CD8-positive, alpha-beta memory T cell (primary cell): ENCODE measurements at places on chromosomes 12 and 14. TPM values are rescaled to one million over a fixed set of nuclear protein-coding genes. Genes with fewer than 3 reads are reported as not detected.

DNA sequence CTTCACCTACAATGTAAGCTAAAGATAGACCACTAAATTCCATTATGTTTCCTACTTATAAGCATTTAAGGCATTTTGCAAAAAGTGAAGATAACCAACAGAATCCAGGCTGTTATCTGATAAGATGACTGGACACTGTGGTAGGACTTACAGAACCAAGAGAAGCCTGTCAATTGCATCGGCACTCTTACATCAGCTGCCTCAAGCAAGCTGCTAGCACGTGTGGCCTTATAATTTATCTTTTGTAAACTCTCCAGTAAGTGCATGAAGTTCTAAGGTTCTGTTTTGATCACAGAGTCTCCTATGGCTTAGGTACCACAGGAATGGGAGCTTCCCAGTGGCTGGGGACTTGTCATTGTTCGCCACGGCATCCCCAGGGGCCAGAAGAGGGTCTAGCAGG, 88.7 kb downstream of the TRAFD1 start:
- no peak overlapping the region for H3K27ac ChIP-seq
- no peak overlapping the region for H3K4me3 ChIP-seq
- H3K36me3 ChIP-seq: peaks cover 12% of the 10 kb centered on the region
- no peaks in the 10 kb centered on the region for H3K27me3 ChIP-seq
- no peaks in the 10 kb centered on the region for H3K4me1 ChIP-seq

- H3K4me1 ChIP-seq: no peaks in the 10 kb centered on the region
- H3K4me3 ChIP-seq: no peak overlapping the region
- no peak for DNase-seq
- no peaks in the 10 kb centered on the region for H3K27me3 ChIP-seq
- no peak overlapping the region for H3K27ac ChIP-seq
Measured at GRCh38 chr14:88618476-88618875, 55.6 kb downstream of the ZC3H14 start.

DNA sequence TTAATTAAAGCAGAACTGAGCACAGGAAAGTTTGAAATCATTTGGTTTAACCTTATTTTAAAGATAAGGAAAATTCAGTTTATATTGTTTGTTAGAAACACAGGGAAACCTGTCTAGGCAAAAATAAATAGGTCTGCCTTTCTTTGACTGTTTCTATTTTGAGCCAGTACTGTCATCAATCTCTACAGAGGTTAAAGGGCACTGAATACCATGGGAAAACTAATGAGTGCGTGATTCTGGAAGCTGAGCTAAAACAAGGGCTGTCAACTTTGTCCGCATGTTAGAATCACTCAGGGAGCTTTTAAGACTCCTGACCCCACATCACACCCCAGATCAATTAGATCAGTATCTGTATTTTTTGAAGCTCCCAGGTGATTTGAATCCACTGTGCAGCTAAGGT, 38.8 kb downstream of the NOPCHAP1 start:
- H3K4me3 ChIP-seq: no peak overlapping the region
- H3K27ac ChIP-seq: no peak overlapping the region
- H3K27me3 ChIP-seq: no peaks in the 10 kb centered on the region
- H3K4me1 ChIP-seq: no peaks in the 10 kb centered on the region
- no peak for DNase-seq

The CPNE6 gene
- not detected for total RNA-seq

DNA sequence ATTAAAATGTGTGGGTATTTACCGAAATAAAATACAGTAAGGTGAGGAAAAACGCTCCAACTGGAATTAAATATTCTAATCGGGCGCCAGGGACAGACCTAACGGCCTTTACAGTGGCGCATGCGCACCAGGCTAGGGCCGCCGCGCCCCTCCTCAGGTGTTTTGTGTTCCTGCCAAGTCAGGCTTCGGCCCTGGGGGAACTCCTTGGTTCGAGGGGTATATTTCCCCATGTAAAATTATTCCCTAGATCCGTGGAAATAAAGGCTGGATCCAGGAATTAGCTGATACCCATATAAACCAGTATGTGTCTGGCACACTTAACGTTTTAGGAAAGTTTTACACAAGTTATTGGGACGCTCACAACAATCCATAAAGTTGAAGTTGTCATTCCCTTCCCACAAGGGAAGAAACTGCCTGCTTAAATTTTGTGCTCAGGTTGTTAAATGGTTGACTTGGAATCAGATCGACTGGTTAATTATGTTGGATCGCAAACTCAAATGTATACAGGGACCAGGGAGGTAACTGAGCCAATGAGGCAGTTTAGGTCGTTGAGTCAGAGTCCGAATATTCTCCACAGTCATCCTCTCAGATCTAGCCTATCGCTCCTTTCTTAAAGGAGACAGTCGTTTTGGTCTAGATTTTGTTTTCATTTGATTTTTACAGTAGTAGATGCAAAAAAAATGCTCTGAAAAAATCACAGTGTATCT, 621 bp upstream of the ANAPC7 start:
- H3K4me3 ChIP-seq: peak overlapping the region; percentile 82
- H3K36me3 ChIP-seq: no peaks in the 10 kb centered on the region
- H3K4me1 ChIP-seq: peaks cover 21% of the 10 kb centered on the region
- H3K27me3 ChIP-seq: no peaks in the 10 kb centered on the region
- peak; percentile 66 for DNase-seq
- H3K27ac ChIP-seq: peak overlapping the region; percentile 81

- DNase-seq: no peak
- no peak overlapping the region for H3K27ac ChIP-seq
- no peaks in the 10 kb centered on the region for H3K36me3 ChIP-seq
- no peak overlapping the region for H3K4me3 ChIP-seq
Measured at GRCh38 chr12:55666508-55666907, 29.8 kb downstream of the OR10P1 start.

The CD163L1 gene
- total RNA-seq: 0.24 TPM

- peak overlapping the region; percentile 64 for H3K27ac ChIP-seq
- H3K36me3 ChIP-seq: no peaks in the 10 kb centered on the region
- H3K4me1 ChIP-seq: peaks cover 14% of the 10 kb centered on the region
- H3K27me3 ChIP-seq: no peaks in the 10 kb centered on the region
- peak; percentile 28 for DNase-seq
- peak overlapping the region; percentile 79 for H3K4me3 ChIP-seq
Measured at GRCh38 chr12:121295746-121296617, 527 bp downstream of the CAMKK2 start.

GRCh38 chr12:12323591-12323990, 26.5 kb downstream of the MANSC1 start:
- no peaks in the 10 kb centered on the region for H3K36me3 ChIP-seq
- no peak for DNase-seq
- H3K27me3 ChIP-seq: no peaks in the 10 kb centered on the region
- H3K4me3 ChIP-seq: no peak overlapping the region
- H3K4me1 ChIP-seq: peaks cover 9% of the 10 kb centered on the region

The RD3L gene
- not detected for total RNA-seq

GRCh38 chr12:104152685-104153241, 14.8 kb upstream of the NFYB start:
- peaks cover 12% of the 10 kb centered on the region for H3K4me1 ChIP-seq
- H3K4me3 ChIP-seq: no peak overlapping the region
- H3K27ac ChIP-seq: no peak overlapping the region
- no peak for DNase-seq

GRCh38 chr12:87704374-87704773, 324.8 kb downstream of the C12orf50 start:
- no peaks in the 10 kb centered on the region for H3K4me1 ChIP-seq
- H3K27ac ChIP-seq: no peak overlapping the region
- no peak for DNase-seq
- H3K36me3 ChIP-seq: no peaks in the 10 kb centered on the region

DNA sequence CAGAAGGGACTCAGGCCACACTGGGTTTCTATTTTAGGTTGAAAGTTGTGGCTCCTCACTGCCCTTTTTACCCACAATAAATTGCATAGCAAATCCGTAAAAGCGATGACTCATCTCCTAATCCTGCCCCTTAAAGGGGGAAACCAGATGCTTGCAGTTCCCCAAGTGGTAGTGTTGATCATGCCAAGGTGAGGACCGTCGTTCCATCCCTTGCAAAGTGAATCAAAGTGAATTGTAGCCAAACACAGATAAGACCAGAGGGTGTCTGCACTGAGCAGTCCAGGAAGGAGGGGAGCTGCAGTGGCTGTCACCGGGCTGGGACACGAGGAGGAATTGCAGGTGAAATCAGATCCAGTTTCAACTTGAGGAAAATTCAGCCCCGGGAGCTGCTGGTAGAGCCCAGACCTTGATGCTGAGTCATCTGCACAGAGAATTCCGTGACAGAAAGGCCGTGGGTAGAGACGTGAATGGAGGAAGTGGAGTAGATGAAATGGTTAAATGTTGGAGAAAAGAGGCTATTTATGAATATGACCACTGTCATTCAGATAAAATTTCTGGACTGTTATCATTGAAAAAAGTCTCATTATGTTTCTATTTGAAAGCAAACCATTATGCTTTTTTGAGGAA, 44.2 kb upstream of the MMP17 start:
- DNase-seq: no peak
- no peak overlapping the region for H3K4me3 ChIP-seq
- no peak overlapping the region for H3K27ac ChIP-seq

DNA sequence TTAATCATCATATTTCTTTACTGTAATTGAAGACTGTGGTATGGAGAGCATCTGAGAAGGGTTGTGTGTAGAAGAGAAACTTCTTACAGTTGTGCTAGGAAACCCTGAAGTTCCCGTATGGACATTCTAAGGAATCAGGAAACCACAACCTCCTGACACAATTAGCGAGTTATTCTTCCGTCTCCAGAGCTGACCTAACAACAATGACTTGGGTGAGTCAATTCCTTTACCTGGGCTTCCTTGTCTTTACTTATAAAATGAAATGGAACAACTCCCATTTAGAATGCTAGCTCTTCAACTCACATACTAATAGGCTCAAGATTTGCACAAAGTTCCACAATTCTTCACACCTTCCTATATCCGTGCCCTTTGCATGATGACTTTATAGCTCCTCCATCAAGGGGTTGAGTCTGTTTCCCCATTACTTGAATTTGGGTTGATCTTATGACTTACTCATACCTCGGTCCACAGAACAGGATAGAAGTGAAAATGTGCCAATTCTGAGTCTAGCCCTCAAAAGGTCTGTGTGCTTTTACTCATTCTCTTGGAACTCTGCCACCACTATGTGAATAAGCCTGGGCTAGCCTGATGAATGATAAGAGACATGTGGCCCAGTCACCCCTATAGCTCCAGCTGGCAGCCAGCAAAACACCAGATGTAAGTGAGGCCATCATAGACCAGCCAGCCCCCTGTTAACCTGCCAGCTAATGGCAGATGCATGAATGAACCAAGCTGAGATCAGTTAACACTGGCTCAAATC, 459.4 kb downstream of the ETNK1 start:
- no peaks in the 10 kb centered on the region for H3K36me3 ChIP-seq
- no peak overlapping the region for H3K4me3 ChIP-seq
- no peak for DNase-seq
- no peaks in the 10 kb centered on the region for H3K27me3 ChIP-seq
- no peaks in the 10 kb centered on the region for H3K4me1 ChIP-seq

GRCh38 chr12:98645572-98646067, 530 bp downstream of the APAF1 start:
- H3K27me3 ChIP-seq: no peaks in the 10 kb centered on the region
- peak overlapping the region; percentile 97 for H3K4me3 ChIP-seq
- peak overlapping the region; percentile 91 for H3K27ac ChIP-seq
- peaks cover 16% of the 10 kb centered on the region for H3K4me1 ChIP-seq
- DNase-seq: no peak

DNA sequence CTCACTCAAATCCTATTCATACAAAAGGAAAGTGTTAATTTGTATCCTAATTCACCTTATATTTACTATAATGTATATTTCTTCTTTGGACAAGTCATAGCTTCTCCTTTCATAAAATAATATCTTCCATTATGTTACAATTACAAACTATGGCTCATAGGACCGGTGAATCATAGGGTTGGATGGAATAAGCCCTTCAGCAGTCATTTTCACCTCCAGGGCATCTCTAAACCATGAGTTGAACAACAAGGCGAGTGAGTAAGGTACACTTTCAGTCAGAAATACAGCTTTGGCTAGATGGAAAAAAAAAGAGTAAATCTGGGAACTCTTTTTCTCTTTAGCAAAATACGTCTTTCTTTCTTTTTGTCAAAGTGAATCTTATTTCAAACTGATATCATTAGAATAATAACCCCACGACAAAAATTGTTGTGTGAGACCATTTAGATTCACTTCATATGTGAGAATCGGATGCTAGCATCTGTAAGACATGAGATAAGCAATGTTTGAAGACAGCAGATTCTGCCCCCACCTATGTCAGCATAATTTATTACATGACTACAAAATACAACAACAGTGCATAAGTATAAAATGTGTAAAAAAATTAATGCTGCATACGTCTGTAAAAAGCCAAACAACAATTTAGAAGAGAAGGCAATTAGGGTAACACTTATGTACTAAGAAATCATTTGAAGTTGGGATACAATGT, 184.4 kb upstream of the SLC38A2 start:
- no peaks in the 10 kb centered on the region for H3K4me1 ChIP-seq
- H3K4me3 ChIP-seq: no peak overlapping the region
- H3K36me3 ChIP-seq: no peaks in the 10 kb centered on the region

The GPR132 gene
- 51.3 TPM for total RNA-seq

The C1S gene
- total RNA-seq: 0.83 TPM

The ESRRB gene
- total RNA-seq: not detected

GRCh38 chr12:127388985-127389384, 878.0 kb upstream of the TMEM132C start:
- H3K27me3 ChIP-seq: no peaks in the 10 kb centered on the region
- no peak overlapping the region for H3K27ac ChIP-seq
- no peaks in the 10 kb centered on the region for H3K4me1 ChIP-seq
- DNase-seq: no peak
- H3K4me3 ChIP-seq: no peak overlapping the region

GRCh38 chr12:126337556-126338441, 1272.6 kb downstream of the AACS start:
- no peaks in the 10 kb centered on the region for H3K27me3 ChIP-seq
- H3K36me3 ChIP-seq: no peaks in the 10 kb centered on the region
- no peaks in the 10 kb centered on the region for H3K4me1 ChIP-seq
- DNase-seq: no peak
- no peak overlapping the region for H3K27ac ChIP-seq

DNA sequence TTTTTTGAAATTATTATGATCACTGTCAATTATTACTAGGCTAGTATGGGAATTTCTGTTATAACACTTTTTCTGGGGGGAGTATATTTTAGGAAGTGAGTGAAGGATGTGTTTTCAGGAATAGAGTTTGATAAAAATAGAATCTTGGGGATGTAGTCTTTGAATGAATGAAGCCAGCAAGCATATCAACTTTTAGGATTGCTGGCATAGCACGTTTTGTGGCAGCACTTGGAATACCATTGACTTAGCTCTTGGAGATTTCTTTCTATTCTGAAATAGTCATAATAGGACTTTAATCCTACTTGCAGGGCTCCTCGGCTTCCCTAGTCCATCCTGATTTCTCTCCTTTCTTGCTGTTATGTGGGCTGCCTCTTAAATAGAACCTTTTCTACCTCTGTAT, 141.6 kb downstream of the DACT1 start:
- no peaks in the 10 kb centered on the region for H3K36me3 ChIP-seq
- H3K4me3 ChIP-seq: no peak overlapping the region
- H3K4me1 ChIP-seq: no peaks in the 10 kb centered on the region

- H3K4me1 ChIP-seq: no peaks in the 10 kb centered on the region
- H3K4me3 ChIP-seq: no peak overlapping the region
- H3K27ac ChIP-seq: no peak overlapping the region
- H3K36me3 ChIP-seq: no peaks in the 10 kb centered on the region
- H3K27me3 ChIP-seq: no peaks in the 10 kb centered on the region
Measured at GRCh38 chr14:54554401-54554800, 12.5 kb upstream of the SAMD4A start.

The RASSF9 gene
- not detected for total RNA-seq

The ARMH4 gene
- not detected for total RNA-seq

- no peak overlapping the region for H3K27ac ChIP-seq
- no peaks in the 10 kb centered on the region for H3K4me1 ChIP-seq
- no peaks in the 10 kb centered on the region for H3K27me3 ChIP-seq
- no peaks in the 10 kb centered on the region for H3K36me3 ChIP-seq
Measured at GRCh38 chr12:41061192-41061591, 126.9 kb upstream of the PDZRN4 start.

GRCh38 chr14:69153873-69154270, 953 bp upstream of the DCAF5 start:
- no peaks in the 10 kb centered on the region for H3K27me3 ChIP-seq
- peaks cover 4% of the 10 kb centered on the region for H3K36me3 ChIP-seq
- H3K4me1 ChIP-seq: peaks cover 25% of the 10 kb centered on the region
- H3K27ac ChIP-seq: peak overlapping the region; percentile 41
